Calu3 (cell line): ENCODE measurements at places on chromosomes 13 and 19. TPM values are rescaled to one million over a fixed set of nuclear protein-coding genes. Genes with fewer than 3 reads are reported as not detected.
A peak's percentile ranks its signal among the peaks of the same experiment; 100 is the strongest.

GRCh38 chr13:27953676-27954405, 15.3 kb downstream of the CDX2 start:
- H3K36me3 ChIP-seq = peaks cover 15% of the 10 kb centered on the region
- peak overlapping the region; percentile 81 for H3K4me3 ChIP-seq
- H3K27me3 ChIP-seq = no peaks in the 10 kb centered on the region
- peaks cover 7% of the 10 kb centered on the region for H3K4me1 ChIP-seq
- H3K27ac ChIP-seq = peak overlapping the region; percentile 93

POGLUT2 gene
- total RNA-seq = 1.9 and 2.3 TPM in 2 replicates

CDX2 gene
- 1.0 TPM in 1 of 2 replicates, not detected in the other for total RNA-seq

- H3K27me3 ChIP-seq = no peaks in the 10 kb centered on the region
- no peak overlapping the region for H3K4me3 ChIP-seq
- no peak overlapping the region for H3K27ac ChIP-seq
- H3K36me3 ChIP-seq = peaks cover 54% of the 10 kb centered on the region
- H3K4me1 ChIP-seq = no peaks in the 10 kb centered on the region
Observed at GRCh38 chr19:27774827-27775226, 1438.1 kb downstream of the UQCRFS1 start.

DNA sequence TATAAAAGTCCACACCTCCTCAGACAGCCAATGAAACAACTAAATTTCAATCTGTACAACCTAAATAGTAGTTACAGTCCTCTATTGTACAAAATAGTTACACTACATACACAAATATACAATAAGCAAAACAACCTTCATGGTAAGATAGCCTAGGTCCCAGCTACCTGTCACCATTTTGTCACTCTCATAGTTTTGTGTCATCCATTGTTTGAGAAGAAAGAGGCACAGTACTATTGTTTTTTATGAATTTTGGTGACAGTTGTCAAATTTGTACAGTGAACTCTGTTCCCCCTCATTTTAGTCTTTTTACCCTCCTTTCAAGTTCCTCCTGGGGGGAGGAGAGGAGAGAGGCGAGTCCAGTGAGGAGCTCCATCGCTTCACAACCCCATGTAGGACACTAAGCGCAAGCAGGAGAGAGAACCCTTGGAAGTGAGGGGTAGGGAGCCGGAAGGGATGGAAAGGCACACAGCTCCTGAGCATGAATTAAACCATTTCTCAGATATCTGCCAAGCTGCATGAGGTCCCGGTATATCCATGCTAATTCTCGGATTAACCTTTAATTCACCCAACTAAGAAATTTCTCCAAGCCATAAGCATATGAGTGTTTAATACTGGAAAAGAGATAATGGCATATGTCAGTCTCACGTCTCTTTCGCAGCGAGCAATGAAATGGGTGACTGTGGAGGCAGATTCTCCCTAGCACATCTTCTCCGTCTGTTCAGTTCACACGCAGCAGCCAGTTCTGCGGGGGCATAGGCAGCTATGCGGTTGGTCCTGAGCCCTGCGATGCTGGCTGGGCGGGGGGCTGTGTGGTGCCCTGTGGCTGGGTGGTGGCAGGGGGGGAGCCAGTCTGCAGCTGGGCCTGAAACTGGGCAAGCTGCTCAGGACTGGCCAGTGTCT, 60.5 kb downstream of the SERP2 start:
- H3K4me1 ChIP-seq = peaks cover 29% of the 10 kb centered on the region
- H3K36me3 ChIP-seq = peaks cover 50% of the 10 kb centered on the region
- no peaks in the 10 kb centered on the region for H3K27me3 ChIP-seq
- H3K27ac ChIP-seq = no peak overlapping the region

DNA sequence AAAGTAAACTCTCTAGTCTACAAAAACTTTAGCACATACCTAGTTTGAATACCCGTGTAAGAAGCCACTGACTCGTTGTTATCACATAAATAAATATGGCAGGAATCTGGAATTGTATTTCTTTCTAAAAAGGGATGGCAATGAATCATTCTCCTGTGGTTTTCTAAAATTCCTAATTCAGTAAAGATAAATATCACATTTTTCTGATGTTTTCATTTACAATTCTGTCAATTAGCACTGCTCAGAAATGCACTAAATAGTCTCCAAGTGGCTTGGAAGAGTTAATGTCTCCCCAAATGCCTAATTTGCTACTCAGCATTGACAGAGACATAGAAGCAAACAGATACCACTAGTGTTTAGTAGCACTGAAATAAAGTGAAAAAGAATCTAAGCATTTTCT, 547.7 kb upstream of the SLITRK1 start:
- no peaks in the 10 kb centered on the region for H3K4me1 ChIP-seq
- no peak overlapping the region for H3K4me3 ChIP-seq
- no peak for DNase-seq
- no peak overlapping the region for H3K27ac ChIP-seq
- H3K36me3 ChIP-seq = no peaks in the 10 kb centered on the region

DNA sequence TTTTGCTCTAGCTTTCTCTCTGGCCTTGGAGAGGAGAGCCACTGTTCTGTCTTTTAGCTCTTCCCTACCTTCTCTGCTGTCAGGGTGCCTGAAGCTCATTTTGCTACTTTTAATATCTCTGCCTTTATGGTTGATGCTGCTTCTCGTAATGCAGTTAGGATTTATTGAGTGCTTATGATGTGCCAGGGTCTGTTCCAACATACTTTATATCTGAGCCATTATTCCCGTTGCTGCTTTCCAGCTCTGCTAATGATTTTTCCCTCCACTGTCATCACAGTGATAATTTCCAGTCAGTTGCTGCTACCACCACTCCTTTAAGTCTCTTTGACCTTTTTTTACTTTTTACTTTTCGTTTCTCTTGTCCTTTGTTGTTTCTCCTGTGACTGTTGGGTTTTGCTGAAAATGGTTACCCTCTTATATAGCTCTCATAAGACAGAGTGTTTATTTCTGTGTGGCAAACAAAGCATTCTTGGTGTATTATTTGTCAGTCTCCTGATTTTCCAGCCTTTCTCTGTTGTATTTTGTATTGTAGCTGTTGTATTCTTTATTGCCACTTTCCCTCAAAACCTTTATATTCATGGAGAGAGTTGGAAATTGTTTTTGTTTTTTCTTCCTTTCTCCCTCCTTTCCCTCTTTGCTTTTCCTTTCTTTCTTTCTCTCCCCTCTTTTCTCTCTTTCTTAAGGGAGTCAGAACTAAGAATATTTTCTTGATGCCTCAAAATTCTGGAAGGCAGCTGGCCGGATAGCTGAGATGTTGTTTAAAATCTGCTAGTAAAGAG, 37.4 kb downstream of the COG6 start:
- H3K27me3 ChIP-seq = no peaks in the 10 kb centered on the region
- no peaks in the 10 kb centered on the region for H3K4me1 ChIP-seq
- no peak overlapping the region for H3K4me3 ChIP-seq
- DNase-seq = no peak

- H3K4me1 ChIP-seq = peaks cover 10% of the 10 kb centered on the region
- H3K27ac ChIP-seq = no peak overlapping the region
- H3K4me3 ChIP-seq = no peak overlapping the region
- peaks cover 7% of the 10 kb centered on the region for H3K36me3 ChIP-seq
Observed at GRCh38 chr19:15452111-15453047, 2.6 kb upstream of the WIZ start.

- no peaks in the 10 kb centered on the region for H3K36me3 ChIP-seq
- H3K27me3 ChIP-seq = no peaks in the 10 kb centered on the region
- H3K4me1 ChIP-seq = no peaks in the 10 kb centered on the region
- no peak overlapping the region for H3K4me3 ChIP-seq
Observed at GRCh38 chr13:110390567-110390966, 83.5 kb downstream of the COL4A2 start.

- H3K4me3 ChIP-seq = no peak overlapping the region
- no peak for DNase-seq
- H3K36me3 ChIP-seq = peaks cover 9% of the 10 kb centered on the region
- peaks cover 36% of the 10 kb centered on the region for H3K4me1 ChIP-seq
- H3K27ac ChIP-seq = no peak overlapping the region
Observed at GRCh38 chr13:24684600-24684998, 4.4 kb downstream of the ATP12A start.
